Placental epithelial cell (primary cell): ENCODE measurements at places on chromosomes 5 and 9. TPM values are rescaled to one million over a fixed set of nuclear protein-coding genes. Genes with fewer than 3 reads are reported as not detected.

Gene CPLANE1
- total RNA-seq: 28.3 and 35.7 TPM in 2 replicates

Gene AGXT2
- total RNA-seq: not detected in 2 replicates

Gene RAI14
- total RNA-seq: 57.7 and 83.8 TPM in 2 replicates

Gene SH3TC2
- total RNA-seq: 13.7 and 29.6 TPM in 2 replicates

Gene WDR38
- total RNA-seq: not detected in 2 replicates

Gene TEX53
- total RNA-seq: not detected in 2 replicates

Gene GPR21
- 1.8 and 3.5 TPM in 2 replicates for total RNA-seq

Gene IL17B
- total RNA-seq: not detected in 2 replicates

Gene TNC
- 18.1 and 119 TPM in 2 replicates for total RNA-seq

Gene SHOC1
- total RNA-seq: not detected in 2 replicates

Gene JMY
- 8.4 and 9.4 TPM in 2 replicates for total RNA-seq

Gene DDX4
- total RNA-seq: not detected in 2 replicates

Gene ZNF658
- total RNA-seq: 3.8 and 6.3 TPM in 2 replicates

Gene MSX2
- 10.6 and 12.4 TPM in 2 replicates for total RNA-seq

Gene ZNF454
- total RNA-seq: 2.7 and 6.3 TPM in 2 replicates

Gene PCDH1
- total RNA-seq: 6.3 and 25.9 TPM in 2 replicates

Gene FOXD4L6
- total RNA-seq: 0.39 TPM in 1 of 2 replicates, not detected in the other

Gene POU5F2
- 1.4 and 2.0 TPM in 2 replicates for total RNA-seq

Gene CNTFR
- not detected in 2 replicates for total RNA-seq

Gene SPARC
- 2,067 and 3,526 TPM in 2 replicates for total RNA-seq

Gene TLR4
- 0.39 and 0.43 TPM in 2 replicates for total RNA-seq

Gene ELAVL2
- 0.39 and 0.54 TPM in 2 replicates for total RNA-seq

Gene CD14
- 0.33 TPM in 1 of 2 replicates, not detected in the other for total RNA-seq

Gene LIFR
- total RNA-seq: 3.9 and 4.0 TPM in 2 replicates

Gene DRD1
- total RNA-seq: not detected in 2 replicates

Gene PLCXD3
- under 0.01 and 0.11 TPM in 2 replicates for total RNA-seq

Gene SOX30
- not detected in 2 replicates for total RNA-seq

Gene ODF2
- total RNA-seq: 27.7 and 41.2 TPM in 2 replicates

Gene QRFP
- total RNA-seq: not detected in 2 replicates

Gene CBY3
- total RNA-seq: 0.39 TPM in 1 of 2 replicates, not detected in the other

Gene SLF1
- 2.6 and 5.1 TPM in 2 replicates for total RNA-seq

Gene TTC39B
- 1.6 TPM in 2 replicates for total RNA-seq

Gene PCDHGB5
- total RNA-seq: 13.7 and 15.4 TPM in 2 replicates

Gene GRM6
- not detected in 2 replicates for total RNA-seq

Gene PRRC1
- 90.6 and 95.8 TPM in 2 replicates for total RNA-seq

Gene LCN10
- total RNA-seq: not detected in 2 replicates

Gene DBH
- not detected in 2 replicates for total RNA-seq

Gene DIAPH1
- total RNA-seq: 34.2 and 47.4 TPM in 2 replicates
